ENCODE measurements at places on chromosomes 16 and 17. TPM values are rescaled to one million over a fixed set of nuclear protein-coding genes. Genes with fewer than 3 reads are reported as not detected.

The DERL2 gene
- 29.0 TPM for total RNA-seq

The ITGB4 gene
- 1.3 TPM for total RNA-seq

The CRHR1 gene
- total RNA-seq: not detected

The AHSP gene
- total RNA-seq: not detected

The G6PC1 gene
- total RNA-seq: not detected

The CCL16 gene
- total RNA-seq: not detected

The VASN gene
- total RNA-seq: 133 TPM

The NLK gene
- total RNA-seq: 33.7 TPM

The KRT28 gene
- not detected for total RNA-seq

The SERPINF2 gene
- total RNA-seq: 0.43 TPM

The NRN1L gene
- total RNA-seq: not detected

GRCh38 chr16:88317613-88317965 is 65.2 kb upstream of the ZNF469 start:
- peak; percentile 78 for DNase-seq

- no peak for DNase-seq
These were observed 4.1 kb downstream of the PRPSAP2 start for GRCh38 chr17:18862011-18862410.

GRCh38 chr17:39238311-39238972 is 12.7 kb upstream of the STAC2 start:
- DNase-seq: no peak

GRCh38 chr16:82658796-82659195 is 32.0 kb downstream of the CDH13 start:
- peak; percentile 42 for DNase-seq

GRCh38 chr16:65355706-65356105 is 233.8 kb upstream of the CDH11 start:
- no peak for DNase-seq

DNA sequence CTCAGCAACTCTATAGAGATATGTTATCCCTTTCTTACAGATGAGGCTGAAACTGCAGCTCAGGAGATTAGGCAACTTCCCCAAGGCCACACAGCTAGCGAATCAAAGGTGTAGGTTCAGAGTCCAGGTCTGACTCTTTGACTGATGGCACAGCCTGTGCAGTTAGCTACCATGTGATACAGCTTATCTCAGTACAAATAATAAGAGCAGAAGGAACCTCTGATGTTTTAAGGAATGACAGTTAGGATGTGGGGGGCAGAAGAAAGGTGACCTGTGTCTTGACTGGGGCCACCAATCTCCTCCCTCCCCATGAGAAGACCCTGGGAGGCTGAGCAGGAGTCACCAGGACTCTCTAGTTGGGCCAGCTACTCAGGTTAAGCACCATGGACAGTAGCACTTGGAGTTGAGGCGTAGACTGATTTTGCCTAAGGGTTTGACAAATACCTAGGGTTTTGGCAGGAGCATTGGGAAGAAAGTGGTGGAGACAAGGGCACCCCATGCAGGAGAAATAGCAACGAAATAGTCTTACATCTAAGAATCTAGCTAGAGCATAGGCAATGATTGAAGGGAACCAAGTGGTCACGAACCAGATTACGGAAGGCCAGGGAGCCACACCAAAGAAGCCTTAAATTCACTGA is 22.8 kb upstream of the ACSM2B start:
- DNase-seq: no peak

DNA sequence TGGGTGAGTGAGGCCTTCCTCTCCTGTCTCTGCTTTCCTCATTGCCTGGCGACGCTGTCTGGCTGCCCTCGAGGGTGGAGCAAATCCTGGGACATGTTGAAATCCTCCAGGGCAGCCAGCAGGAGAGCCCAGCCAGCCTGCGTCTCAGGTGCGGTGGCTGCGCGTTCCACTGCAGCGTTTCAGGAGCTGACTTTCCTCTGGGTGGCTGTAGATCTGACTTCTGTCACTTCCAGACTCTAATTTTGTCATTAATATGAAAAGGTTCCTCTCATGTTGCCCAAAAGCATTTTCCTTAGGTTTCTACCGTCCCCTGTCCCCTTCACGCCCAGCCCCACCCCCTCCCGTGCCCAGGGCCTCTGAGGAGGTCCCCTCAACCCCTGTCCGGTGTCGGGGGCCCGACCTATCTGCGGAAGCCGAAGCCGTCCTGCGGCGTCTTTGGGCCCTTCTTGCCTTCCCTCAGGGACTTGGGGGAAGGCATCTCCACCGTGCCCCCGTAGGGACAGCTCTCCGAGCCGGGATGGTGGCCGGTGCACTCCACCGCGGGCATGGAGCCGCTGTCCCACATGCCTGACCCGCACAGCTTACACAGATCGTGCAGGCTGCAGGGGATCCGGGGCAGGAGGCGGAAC is 95.1 kb downstream of the TBC1D16 start:
- no peak for DNase-seq

DNA sequence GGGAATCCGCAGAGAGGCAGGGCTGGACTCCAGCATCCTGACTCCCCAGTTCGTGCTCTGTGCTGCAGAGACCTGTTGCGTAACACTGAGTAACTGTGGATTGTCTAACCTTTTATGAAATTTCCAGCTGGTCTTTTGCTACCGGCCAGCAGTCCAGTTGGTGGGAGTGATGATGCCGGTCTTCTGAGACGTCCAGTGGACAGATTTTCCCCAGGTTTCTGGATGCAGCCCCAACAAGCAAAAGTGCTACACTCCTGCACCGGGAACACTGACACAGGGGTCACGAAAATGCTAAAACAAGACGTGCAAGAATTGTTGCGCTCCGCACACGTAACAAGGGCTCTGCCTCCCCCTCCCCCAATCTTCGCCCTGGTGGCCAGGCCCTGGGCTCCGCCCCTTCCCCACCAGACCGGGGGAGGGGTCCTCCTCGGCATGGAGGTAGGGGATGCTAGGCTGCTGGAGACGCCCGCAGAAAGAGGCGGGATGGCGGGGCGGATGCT is 701 bp upstream of the MRC2 start:
- DNase-seq: peak; percentile 96

DNA sequence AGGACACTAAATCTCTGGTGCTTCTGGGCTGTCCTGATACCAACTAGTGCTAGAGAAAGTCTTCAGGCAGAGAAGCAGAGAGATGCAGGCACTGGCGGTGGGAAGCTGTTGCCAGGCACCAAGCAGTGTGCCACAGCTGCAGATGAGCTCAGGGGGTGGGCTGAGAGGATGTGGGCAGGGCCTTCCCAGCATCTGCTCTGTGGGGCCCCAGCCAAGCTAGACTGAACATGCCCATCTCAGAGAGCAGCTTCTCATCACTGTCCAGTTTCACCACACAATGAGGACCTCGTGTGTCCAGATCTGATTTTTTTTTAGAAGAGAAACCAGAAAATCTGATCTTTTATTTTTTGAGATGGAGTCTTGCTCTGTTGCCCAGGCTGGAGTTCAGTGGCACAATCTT is 17.1 kb downstream of the PSKH1 start:
- peak; percentile 46 for DNase-seq

DNA sequence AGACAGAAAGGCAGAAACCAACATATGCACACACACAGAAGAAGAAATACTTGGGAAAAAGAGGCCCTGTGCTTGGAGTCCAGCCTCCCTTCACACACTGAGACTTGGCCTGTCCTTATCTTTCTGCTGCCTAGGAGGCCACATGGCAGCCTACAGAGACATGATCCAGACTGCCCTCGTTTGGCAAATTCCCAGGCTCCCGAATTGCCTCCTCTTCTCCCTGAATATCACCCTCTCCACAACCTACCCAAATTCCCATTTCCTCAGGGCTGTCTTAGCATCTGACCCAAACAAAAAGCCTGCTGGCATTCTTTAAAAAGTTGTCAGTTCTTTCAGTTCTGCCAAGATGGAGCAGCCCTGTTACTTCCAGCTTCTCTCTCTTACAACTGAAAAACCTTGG is 59.8 kb downstream of the DNAH17 start:
- peak; percentile 57 for DNase-seq

DNA sequence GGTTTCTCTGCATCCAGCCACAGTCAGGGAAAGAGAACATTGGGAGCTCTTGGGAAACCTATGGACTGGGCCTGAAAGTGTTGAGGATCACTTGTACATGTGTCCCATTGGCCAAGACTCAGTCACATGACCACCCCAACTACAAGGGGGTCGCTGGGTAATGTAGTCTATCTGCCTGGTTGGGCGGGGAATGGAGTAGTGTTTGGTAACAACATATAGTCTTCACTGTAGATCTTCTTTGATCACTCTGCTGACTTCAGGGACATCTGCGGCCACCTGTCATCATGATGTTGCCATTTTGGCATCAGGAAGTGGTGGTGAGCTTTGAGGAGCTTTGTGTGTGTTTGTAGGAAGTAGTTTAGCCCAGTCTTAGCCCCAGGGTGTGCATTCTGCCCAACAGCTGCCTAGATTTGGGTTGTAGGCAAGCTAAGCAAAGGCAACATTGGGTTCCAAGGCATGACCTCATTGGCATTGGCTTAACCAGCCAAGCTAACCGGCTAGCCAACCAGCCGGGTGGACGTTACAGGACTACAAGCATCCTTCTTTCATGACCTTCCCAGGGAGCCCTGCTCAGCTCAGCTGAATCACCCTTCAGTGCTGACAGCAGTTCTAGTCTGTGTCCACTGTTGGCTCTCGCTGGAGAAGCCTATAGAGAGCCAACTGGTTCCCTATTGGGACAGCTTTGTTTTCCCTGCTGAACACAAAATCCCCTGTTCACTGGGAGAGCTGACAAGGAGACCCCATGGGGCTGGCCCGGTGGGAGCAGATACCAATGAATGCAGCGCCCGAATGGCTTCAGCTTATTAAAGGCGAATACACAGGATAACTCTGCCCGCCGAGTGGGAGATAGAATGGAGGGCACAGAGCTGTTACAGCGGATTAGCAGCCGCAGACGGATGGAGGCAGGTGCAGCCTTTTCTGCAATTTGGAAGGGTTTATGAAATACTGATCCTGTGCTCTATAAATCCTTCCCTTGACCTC is 178.6 kb downstream of the NTN1 start:
- no peak for DNase-seq

DNA sequence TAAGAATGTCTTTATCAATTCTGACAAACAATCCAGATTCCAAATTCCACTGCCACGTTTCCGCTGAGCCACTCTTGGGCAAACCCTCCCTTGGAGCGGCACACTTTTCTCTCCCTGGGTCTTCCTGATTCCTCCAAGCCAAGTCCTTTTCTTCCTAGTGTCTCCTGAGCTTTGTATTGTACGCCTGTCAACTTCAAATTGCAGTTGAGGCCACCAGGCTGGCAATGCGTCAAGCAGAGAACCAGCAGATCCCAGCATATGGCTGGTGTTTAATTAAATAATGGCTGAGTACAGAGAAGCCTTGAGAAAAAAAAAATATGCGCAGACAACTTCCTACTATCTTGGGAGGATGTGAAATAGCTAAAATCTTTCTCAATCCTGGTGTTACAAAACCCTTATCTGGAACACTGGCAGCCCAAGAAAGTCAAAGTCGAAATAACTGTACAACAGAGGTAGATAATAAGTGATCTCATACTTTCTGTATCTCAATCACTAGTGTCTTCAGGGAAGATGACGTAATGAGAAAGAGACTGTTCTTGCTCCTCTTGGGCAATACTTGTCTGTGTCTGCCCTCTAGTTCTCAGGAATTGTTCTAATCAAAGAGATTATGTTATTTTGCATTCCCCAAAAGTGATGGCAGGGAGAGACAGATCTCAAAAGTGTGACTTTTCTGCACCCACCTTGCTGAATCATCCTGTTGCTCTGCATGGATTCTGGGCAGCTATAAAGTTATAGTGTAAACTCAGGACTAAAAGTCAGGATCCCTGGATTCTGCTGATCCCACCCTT is 15.0 kb downstream of the SMIM36 start:
- DNase-seq: peak; percentile 97

DNA sequence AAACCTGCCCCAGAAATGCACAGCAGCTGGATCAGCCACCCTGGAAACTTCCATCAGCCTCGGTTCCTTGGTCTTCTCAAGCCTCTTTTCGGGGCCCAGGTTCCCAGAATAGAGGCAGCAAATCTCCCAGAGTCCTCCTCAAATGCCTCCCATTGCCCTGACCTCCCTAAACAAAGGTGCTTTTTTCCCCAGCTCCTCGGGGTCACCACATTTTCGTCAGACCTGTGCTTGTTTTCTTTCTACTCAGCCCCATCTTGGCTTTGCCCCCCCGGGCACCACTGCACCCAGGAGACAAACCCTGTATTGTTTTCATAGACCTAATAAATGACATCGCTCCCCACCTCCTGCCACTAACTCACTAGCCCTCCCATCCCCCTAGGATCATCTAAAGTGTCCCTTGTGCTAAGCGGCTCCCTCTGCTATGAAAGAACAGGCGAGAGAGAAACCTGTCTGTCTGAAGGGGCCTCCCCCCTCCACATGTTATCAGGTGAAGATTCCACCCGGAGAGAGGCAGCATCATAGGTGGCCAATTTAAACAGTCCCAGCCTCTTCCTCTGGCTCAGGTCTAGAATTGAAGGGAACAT is 451.1 kb downstream of the SOX9 start:
- no peak for DNase-seq

GRCh38 chr17:33016920-33017319 is 25.3 kb downstream of the SPACA3 start:
- DNase-seq: no peak

- peak; percentile 52 for DNase-seq
These were observed 757 bp downstream of the ORMDL3 start for GRCh38 chr17:39926588-39927100.

DNA sequence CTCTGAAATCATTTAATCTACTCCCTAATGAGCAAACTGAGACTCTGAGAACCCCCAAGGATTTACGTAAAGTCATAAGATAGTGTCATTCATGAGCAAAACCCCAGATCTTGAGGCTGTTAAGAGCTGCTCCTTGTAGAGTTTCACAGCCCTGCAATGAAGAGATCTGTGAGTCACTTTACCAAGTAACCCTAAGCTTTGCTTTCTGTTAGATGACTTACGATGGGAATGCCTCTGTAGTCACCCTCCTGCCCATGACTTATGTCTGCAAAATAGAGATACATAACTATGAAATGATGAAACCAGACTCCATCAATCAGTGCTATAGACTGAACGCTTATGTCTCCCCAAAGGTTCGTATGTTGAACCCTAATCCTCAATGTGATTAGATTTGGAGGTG is 117.7 kb downstream of the HS3ST3A1 start:
- DNase-seq: no peak

GRCh38 chr17:42766124-42766523 is 5.1 kb downstream of the RAMP2 start:
- DNase-seq: no peak

DNA sequence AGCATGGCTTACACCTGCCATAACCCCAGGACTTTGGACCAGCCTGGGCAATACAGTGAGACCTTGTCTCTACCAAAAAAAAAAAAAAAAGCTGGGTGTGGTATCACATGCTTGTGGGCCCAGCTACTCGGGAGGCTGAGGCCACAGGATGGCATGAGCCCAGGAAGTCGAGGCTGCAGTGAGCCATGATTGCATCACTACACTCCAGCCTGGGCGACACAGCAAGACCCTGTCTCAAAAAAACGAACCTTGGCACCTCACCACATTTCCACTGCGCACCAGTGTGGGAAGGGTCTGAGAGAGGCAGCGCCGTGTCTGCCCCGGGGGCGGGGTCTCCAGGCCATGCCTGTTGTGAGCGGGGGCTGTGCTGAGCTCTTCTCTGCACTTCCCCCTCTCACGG is 6.3 kb downstream of the ACSF3 start:
- no peak for DNase-seq

- peak; percentile 73 for DNase-seq
These were observed 18.8 kb downstream of the HS3ST3A1 start for GRCh38 chr17:13582776-13583547.

All from fibroblast of villous mesenchyme (primary cell).